ENCODE measurements at places on chromosomes 4 and X. TPM values are rescaled to one million over a fixed set of nuclear protein-coding genes. Genes with fewer than 3 reads are reported as not detected.

Gene DUX4
- not detected for total RNA-seq

Gene MAGEC2
- total RNA-seq: not detected

Gene BCAP31
- 114 TPM for total RNA-seq

Gene RHOXF1
- total RNA-seq: not detected

Gene DCLK2
- 11.6 TPM for total RNA-seq

Gene PARM1
- under 0.01 TPM for total RNA-seq

Gene EXOSC9
- 31.2 TPM for total RNA-seq

Gene HNRNPDL
- 142 TPM for total RNA-seq

Gene NUDT10
- total RNA-seq: 2.7 TPM

Gene TGIF2LX
- total RNA-seq: not detected

Gene SPANXA1
- not detected for total RNA-seq
